ENCODE measurements at places on chromosomes 2 and 18.
A peak's percentile ranks its signal among the peaks of the same experiment; 100 is the strongest.

GRCh38 chr2:162579986-162580385 is 236.1 kb downstream of the GCA start:
- no peak for DNase-seq

- DNase-seq: no peak
Measured at GRCh38 chr2:9594366-9595054, 36.3 kb downstream of the YWHAQ start.

GRCh38 chr2:138640921-138641676 is 139.1 kb downstream of the NXPH2 start:
- DNase-seq: no peak

DNA sequence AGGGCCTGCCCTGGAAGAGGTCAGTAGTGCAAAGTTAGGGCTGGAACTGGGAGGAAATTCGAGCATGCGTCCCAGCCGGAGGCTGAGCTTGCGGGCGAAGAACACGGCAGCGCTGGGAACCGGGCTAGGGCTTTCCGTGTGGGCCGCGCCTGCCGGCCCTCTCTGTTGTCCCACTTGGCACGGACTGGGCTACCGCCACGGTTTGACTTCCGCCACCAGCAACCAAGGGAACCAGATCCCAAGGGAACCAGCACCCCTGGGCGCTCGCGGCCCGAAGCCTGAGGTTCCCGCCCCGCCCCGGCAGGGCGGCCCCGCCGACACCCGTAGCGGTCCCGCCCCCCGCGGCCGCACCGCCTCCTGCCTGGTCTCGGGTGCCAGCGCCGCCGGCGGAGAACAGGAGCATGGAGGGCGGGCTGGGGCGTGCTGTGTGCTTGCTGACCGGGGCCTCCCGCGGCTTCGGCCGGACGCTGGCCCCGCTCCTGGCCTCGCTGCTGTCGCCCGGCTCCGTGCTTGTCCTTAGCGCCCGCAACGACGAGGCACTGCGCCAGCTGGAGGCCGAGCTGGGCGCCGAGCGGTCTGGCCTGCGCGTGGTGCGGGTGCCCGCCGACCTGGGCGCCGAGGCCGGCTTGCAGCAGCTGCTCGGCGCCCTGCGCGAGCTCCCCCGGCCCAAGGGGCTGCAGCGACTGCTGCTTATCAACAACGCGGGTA is at the start of gene SPR:
SPR (plus strand) TSS at position 377 of the 708 bp plus-strand sequence; CDS start at position 402, 25 bp downstream.
- DNase-seq: peak; percentile 69

- DNase-seq: no peak
Measured at GRCh38 chr2:181970160-181970794, 15.4 kb upstream of the PPP1R1C start.

- DNase-seq: peak; percentile 49
Measured at GRCh38 chr2:28618221-28619141, 122.6 kb downstream of the PLB1 start.

DNA sequence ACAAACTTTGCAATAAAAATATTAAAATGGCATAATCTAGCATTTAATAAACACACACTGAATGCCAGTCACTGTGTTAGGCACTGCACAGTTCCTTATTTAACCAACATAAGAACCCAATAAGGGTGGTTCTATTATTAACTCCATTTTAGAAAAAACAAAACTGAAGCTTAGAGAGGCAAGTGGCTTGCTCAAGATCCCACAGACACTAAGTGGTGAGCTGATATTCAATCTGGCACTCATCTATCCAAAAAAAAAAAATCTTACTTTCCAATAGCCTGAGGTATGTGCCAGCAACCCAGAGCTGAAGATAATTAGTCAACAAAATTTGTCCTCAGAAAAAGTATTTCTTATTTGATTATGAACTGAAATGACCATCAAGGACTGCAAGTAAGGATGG is 799 bp downstream of the CYTIP start:
- no peak for DNase-seq

DNA sequence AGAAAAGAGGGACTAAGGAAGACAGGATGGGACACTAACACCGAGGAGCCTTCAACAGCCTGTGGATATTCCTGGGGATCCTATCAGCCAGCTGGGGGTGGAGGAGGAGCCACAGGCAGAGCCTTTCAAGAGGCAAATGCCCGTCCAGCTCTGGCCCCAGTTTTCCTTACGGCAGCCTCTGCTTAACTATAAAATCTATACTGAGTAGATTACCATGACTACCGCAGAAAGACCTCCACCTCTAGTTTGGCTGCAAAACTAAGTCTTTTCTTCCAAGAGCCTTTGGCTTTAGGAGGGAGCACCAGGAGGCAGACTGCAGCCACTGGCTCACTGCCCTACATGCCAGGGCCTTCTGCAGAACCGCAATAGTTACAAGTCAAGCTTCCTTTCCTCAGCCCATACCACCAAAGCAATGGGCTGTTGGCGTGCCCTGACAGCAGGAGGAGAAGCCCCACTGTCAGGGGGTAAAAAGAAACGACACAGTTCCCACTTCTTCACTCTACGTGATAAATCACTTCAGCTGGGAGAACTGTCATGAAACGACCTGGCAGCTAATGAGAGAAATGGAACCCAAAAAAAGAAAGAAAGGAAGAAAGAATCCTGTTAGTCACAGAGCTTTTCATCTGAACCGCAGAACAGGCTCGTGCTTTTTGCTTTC is 25.1 kb upstream of the CREB1 start:
- DNase-seq: peak; percentile 84

DNA sequence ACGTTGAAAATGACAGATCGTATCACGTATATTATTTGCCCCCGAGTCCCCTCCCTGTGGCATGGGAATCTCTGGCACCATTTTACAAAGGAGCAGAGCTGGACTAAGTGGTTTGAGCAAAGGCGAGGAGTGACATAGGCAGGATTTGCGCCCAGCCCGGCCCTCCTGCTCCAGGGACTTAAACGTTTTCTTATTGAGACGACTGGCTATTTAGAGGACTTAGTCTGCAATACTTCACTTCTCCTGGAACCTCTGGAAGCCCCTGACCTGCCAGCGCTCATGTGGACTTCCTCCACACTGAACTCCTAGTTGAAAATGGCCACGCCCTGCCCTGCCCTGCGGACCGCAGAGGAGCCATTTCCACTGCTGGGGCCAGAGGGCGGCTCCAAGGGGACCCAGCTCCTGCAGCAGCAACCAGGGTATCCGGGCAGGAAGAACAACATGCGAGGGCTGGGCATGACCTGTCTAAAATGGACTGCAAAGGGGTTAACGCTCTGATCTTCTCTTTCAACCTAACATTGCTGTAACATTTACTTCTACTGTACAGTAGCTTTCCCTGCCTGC is 690.7 kb downstream of the LRP1B start:
- no peak for DNase-seq

- no peak for DNase-seq
Measured at GRCh38 chr18:34321066-34321465, 96.4 kb upstream of the NOL4 start.

DNA sequence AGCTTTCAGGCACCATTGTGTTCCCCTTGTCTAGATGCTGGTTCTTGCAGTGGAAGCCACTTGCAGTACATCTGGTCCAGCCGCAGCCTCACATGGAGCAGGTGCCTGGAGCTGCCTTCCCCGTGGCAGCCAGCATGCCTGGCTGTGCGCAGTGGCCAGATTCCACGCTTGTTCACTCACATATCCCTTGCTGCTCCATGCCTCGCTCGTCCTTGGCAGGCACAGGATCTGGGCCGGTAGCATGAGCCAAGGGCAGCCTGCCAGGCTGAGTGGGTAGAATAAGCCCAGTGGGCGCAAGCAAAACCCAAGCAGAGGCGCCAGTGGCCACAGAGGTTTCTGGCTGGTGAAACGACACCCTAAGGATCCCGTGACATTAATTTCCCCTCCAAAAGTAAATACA is 20.6 kb downstream of the TMX3 start:
- peak; percentile 93 for DNase-seq

DNA sequence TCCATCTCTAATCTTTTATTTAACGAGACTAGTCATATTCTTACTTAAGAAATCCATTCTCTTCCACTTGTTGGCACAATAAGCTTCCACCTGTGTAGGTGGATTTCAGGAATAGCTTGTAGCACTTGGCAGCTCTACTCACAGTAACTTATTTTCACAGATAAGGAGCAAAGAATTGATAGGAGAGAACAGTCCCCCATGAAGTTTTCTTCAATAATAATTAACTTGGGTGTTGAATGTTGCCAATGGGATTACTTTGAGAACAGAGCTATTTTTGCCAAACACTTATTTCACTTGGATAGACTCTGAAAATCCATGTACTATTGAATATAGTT is 1388.6 kb upstream of the PIK3C3 start:
- DNase-seq: no peak

DNA sequence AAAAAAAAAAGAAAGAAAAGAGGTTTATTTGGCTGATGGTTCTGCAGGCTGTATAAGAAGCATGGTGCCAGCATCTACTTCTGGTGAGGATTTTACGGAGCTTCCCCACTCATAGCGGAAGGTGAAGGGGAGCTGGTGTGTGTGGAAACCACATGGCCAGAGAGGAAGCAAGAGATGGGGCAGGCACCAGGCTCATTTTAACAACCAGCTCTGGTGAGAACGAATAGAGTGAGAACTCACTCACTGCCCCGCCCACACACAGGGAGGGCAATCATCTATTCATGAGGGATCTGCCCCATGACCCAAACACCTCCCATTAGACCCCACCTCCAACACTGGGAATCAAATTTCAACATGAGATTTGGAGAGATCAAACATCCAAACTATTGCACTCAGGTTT is 68.5 kb downstream of the MOGAT1 start:
- DNase-seq: no peak

DNA sequence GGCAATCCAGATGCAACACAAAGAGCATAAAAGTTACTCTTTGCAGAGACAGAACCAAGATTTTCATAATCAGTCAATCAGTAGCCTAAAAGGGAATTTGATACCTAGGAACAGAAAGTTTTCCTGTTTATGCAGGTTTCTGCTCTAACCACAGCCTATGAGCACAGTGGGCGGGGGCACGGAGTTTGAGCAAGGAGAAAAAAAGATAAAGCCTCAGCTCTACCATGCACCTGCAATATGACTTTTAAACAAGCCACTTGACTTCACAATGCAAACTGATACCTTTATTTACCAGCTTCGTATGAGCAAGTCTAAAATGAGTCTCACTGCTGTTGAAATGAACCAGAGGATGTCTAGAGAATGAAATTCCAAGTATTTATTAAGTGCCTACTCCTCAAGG is 5.6 kb upstream of the LRATD1 start:
- no peak for DNase-seq

DNA sequence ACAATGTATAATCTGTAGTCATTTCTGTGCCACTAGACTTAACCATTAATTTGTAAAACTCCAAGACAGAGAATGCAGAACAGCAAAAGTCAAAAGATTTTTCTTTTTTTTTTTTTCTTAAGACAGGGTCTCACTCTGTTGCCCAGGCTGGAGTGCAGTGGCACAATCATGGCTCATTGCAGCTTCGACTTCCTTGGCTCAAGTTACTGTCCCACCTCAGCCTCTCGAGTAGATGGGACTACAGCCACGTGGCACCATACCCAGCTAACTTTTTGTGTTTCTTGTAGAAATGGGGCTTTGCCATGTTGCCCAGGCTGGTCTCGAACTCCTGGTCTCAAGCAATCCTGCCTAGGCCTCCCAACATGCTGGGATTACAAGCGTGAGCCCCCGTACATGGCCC is 80.1 kb downstream of the TLK1 start:
- DNase-seq: no peak

DNA sequence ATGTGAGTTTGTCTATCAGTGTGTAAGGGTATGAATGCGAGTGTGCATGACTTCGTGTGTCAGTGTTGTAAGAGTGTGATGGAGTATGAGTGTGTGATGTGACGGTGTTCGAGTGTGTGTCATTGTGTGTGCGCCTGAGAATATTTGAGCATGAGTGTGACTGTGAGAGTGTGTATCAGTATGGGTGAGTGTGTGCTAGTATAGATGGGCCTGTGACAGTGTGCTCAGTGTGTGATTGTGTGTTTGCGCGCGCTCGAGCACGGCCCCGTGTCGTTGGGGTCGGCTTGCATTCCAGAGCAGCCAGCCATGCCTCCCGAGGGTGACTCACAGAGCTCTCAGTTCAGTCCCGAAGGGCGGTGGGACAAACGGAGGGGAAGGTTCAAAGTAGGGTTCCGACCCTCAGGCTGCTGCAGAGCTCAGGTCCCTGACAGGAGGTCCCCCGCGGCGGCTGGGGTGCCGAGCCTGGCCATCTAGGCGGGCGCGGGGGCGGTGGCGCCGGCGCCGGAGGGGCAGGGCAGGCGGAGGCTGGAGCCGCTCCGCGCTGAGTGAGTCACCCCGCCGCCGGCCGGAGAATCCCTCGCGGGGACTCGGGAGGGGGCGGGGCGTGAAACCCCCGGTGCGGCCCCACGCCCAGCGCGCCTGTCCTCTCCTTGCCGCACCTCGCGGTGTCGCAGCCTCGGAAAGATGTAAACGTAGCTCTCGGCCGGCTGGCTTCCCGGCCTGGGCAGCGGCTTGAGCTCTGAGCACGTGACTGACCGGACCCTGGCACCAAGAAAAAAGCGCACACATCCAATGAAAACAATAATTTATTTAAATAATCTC is 3.8 kb downstream of the DLX2 start:
- DNase-seq: no peak

GRCh38 chr2:71340176-71340575 is 8.6 kb downstream of the ZNF638 start:
- no peak for DNase-seq

GRCh38 chr2:57760381-57760801 is 286.2 kb upstream of the VRK2 start:
- no peak for DNase-seq

- DNase-seq: no peak
Measured at GRCh38 chr2:210616074-210616473, 59.7 kb downstream of the CPS1 start.

DNA sequence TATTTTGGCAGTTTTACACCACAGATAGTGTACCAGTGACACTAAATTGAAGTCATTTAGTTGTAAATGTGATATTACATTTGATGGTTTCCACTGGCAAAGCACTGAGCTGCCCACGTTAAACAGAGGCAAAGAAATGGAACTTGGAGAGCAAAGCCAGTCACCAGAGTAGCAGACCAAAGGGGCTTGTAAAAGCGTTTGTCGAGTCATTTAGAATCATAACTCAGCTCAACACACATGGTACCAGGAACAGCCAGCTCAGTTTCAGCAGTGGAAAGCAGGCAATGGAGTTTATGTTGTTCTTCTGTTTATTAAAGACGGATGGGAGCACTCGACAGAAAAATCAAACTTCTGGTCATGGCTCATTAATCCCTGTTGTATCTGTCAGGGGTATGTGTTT is 91.2 kb downstream of the POU3F3 start:
- DNase-seq: no peak

DNA sequence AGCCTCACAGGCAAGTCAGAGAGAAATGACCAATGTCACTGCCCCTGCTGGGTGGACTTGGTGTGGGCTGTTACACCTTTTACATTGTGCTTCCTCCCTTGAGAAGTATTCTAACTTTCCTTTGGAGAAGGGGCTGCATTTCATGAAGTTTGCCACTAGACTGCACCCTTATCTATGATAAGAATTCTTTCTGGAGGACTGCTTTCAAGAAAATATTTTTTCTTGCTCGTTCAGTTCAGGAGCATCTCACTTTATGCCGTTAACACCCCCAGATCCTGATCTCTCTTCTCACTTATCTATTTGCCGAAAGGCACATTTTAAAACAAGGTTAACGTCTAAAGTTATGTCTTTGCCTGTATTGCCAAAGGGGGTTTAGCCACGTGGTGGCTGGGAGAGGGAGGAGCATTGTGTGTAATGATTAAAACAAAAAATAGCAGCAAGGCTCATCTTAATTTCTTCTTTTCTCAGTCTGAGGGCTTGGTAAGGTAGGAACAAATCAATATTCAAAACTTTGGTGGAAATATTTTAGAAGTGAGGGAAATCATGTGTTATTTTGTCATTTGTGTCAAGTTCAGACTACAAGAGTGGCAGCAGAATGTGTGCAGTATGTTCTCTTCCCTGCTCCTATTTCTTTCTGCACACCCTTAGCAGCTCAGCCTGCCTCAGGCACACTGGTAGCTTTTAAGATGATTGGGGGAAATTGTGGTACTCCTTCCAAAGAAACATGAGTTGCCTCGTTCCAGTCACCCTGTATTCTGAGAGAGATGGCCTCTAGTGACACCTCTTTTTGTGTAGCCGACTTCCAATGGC is 1.6 kb upstream of the IGFBP5 start:
- no peak for DNase-seq
